ENCODE measurements at places on chromosomes 13 and 19. TPM values are rescaled to one million over a fixed set of nuclear protein-coding genes. Genes with fewer than 3 reads are reported as not detected.

Gene CYSLTR2
- not detected for total RNA-seq

Gene ZNF878
- total RNA-seq: not detected

Gene C19orf85
- 0.34 TPM for total RNA-seq

Gene ZNF585A
- 3.9 TPM for total RNA-seq

Gene CACNG6
- 0.15 TPM for total RNA-seq

Gene ZNF208
- total RNA-seq: not detected

Gene CEACAM21
- total RNA-seq: 0.25 TPM

Gene PLIN4
- total RNA-seq: 2.3 TPM

Gene ERICH4
- total RNA-seq: not detected

Gene DNAJB1
- total RNA-seq: 175 TPM

Gene ATP4B
- not detected for total RNA-seq

Gene GNA15
- 1.5 TPM for total RNA-seq

Gene SHFL
- total RNA-seq: 18.5 TPM

Gene VSTM2B
- not detected for total RNA-seq

Gene REXO1
- total RNA-seq: 52.2 TPM
